Aortic smooth muscle cell (primary cell): ENCODE measurements at places on chromosomes 1 and 21. TPM values are rescaled to one million over a fixed set of nuclear protein-coding genes. Genes with fewer than 3 reads are reported as not detected.

The DAB1 gene
- under 0.01 TPM in 1 of 2 replicates, not detected in the other for total RNA-seq

The S100A7 gene
- not detected in 2 replicates for total RNA-seq

The PLCH2 gene
- total RNA-seq = 3.2 and 5.9 TPM in 2 replicates

The TENT5C gene
- total RNA-seq = 1.1 and 2.2 TPM in 2 replicates

The TFF3 gene
- 0.68 TPM in 1 of 2 replicates, not detected in the other for total RNA-seq

The PCP4L1 gene
- total RNA-seq = not detected in 2 replicates

The ADCY10 gene
- under 0.01 and 0.26 TPM in 2 replicates for total RNA-seq
